ENCODE measurements at places on chromosomes 1 and 21.

- no peak for DNase-seq
These were observed 60.3 kb downstream of the CD46 start for GRCh38 chr1:207811920-207812720.

- DNase-seq: no peak
These were observed 106.0 kb downstream of the RAVER2 start for GRCh38 chr1:64850846-64851245.

DNA sequence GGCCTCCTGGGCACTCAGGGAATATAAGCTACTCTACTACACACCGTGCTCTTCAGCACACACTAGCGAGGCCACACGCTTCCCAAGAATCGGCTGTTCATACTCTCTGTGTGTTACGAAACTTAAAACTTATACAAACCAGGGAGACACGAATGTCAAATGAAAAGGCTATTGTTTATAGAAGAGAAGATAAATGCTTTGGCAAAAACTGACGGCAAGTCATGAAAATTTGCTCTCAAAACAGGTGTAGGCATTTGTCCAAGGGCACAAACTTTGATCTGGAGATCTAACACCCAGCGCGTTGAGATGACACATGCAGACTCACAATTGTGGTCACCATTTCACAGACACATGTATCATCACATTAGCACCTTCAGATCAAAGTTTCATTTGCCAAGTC lies 46.1 kb downstream of the USP48 start:
- no peak for DNase-seq

DNA sequence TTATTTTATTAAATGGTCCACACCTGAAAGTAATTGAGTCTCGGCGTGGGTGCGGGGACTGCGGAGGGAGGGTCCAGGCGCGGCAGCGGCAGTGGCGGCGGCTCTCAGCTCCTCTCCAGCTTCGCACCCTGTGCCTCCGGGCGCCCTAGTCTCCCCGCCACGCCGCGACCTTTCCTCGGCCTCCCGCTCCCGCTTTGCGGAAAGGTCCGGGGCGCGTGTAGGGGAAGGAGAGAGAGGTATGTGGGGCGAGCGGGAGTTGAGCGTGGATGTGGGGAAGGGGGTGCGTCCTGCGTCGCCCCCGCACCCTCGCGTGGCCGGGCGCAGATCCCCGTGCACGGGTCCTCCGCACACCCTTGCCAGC lies 13.4 kb upstream of the ALX3 start:
- no peak for DNase-seq

All from H54 (cell line).